ENCODE measurements at places on chromosomes 3 and 15.
A peak's percentile ranks its signal among the peaks of the same experiment; 100 is the strongest.

DNA sequence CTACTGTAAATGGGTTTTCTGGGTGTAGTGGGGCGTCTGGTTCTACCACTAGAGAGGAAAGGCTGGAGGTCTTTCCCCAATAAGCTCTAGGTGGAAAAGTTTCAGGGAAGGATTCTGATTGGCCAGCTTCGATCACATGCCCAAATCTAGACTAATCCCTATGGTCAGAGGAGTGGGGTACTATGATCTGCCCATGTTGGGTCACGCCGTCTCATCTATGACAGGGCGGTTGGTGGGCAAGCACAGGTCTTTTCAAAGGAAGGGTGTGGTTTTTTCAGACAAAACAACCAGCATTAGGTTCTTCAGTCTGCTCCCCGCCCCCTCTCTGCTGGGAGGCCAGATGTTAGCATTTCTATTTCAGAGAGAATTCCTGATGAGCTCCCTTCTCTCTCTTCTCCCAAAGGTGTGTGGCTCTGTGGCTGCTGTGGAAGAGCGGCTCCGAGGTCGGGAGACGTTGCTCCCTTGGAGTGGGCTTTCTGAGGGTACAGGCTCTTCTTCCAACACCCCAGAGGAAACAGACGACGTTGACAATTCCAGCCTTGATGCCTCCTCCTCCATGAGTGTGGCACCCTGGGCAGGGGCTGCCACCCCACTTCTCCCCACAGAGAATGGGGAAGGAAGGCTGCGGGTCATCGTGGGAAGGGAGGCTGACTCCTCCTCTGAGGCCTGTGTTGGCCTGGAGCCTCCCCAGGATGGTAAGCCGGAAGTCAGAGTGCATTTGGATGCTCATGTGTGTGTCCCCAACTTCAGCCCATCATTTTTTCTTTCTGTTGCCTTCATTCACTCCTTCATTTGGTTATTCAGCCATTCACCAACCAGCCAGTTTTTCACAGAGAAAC, 9.7 kb upstream of the TATDN2 start:
- no peak for DNase-seq

DNA sequence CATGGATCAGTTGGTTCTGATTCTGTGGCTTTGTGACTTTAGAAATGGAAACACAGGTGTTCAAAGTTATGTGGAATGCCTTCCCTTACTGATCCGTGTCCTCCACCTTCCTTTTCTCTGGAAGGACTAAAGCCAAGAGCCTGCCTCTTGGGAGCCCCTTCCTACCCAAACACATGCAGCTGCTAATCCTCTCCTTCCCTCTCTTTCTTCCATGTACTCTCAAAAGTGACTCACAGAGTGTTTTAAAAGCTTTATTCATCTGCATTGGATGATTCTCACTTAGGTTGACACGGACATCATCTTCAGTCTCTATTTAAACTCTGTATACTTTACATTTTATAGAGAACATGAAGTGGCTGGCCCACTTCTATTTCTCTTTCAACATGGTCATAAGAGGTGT, 856.5 kb upstream of the ARPP21 start:
- DNase-seq: no peak

- DNase-seq: no peak
Observed at GRCh38 chr15:74225928-74226327, 10.2 kb upstream of the CCDC33 start.

- no peak for DNase-seq
Observed at GRCh38 chr3:170363471-170363994, 6.0 kb downstream of the SKIL start.

DNA sequence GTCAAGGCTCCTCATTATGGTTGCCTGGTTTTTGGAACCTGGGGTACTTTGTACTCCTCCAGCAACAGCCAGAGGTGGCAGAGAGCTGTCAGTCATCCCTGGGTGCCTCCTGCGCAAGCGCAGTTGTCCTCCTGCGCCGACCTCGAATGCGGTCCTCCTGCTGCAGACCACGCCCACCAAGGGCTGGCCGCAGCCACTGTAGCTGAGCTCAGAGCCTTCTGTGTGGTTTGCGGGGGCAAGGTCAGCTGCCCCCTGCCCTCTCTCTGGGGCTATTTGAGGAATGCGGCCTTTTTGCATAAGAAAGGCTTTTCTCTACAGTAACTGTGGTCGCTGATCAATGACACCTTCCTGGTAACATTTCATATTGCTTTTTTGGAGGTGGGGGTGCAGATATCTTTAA, 131.3 kb upstream of the SNRPN start:
- DNase-seq: no peak

- DNase-seq: no peak
Observed at GRCh38 chr15:40256638-40257235, 17.9 kb downstream of the PAK6 start.

DNA sequence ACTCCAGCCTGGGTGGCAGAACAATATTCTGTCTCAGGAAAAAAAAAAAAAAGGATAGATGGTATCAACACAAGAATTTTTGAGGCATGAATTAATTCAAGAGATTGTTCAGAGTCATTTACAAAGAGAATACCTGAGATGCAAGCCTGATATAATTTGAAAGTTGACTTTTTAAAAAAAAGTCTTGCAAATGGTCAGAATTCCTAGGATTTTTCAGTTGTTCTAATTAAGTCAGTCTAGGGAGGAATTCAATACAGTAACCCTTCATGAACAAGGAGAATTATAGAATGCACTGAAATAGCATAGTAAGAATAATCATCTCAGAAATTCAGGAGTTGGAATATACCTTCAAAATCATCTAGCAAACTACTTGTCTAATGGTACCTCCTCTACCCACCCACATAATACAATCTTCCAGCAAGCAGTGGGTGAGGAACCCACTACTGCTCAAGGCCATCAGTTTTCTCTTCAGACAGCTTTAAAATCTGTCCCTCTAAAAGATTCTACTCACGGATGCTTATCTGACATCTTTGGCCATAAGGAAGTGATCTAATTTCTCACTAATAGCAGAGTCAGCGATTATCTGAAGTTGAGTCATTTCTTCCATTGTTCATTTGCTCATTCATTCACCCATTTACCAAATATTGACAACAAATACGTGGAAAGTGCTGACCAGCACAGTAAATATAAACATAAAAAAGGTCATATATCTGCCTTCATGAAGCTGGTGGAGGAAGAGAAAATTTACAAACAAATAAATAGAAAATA, 159.6 kb downstream of the GREM1 start:
- DNase-seq: no peak

- DNase-seq: no peak
Observed at GRCh38 chr15:29220852-29221251, 48.8 kb downstream of the NSMCE3 start.

DNA sequence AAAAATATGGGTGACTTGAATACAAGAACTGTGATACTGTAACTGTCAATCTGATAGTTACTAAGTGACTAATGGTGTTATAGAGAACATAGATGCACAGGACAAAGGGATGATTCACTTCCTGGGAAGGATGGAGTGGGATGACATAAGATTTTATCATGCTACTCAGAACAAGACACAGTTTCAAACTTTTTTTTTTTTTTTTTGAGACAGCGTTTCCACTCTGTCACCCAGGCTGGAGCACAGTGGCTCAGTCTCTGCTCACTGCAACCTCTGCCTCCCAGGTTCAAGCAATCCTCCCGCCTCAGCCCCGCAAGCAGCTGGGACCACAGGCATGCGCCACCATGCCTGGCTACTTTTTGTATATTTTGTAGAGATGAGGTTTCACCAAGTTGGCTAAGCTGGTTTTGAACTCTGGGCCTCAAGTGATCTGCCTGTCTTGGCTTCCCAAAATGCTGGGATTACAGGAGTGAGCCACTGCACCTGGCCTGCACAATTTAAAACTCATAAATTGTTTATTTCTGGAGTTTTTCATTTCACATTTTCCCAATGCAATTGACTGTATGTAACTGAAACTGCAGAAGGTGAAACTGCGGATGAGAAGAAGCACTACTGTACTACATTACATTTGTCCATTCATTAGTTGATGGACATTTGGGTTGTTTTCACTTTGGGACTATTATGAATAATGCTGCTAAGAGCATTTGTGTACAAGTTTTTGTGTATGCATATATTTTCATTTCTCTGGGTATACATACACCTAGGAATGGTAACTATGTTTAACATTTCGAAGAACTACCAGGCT, 40.6 kb downstream of the ADIPOQ start:
- peak; percentile 40 for DNase-seq

- peak; percentile 74 for DNase-seq
Observed at GRCh38 chr15:63212050-63213004, 22.9 kb downstream of the RAB8B start.

- DNase-seq: no peak
Observed at GRCh38 chr3:3817865-3818264, 18.6 kb downstream of the LRRN1 start.

GRCh38 chr3:185152410-185153170, at the start of gene C3orf70:
Gene C3orf70, minus strand, starts transcription at chr3:185153060. Its CDS starts 237 bp downstream, at chr3:185152823.
- DNase-seq: peak; percentile 58

- DNase-seq: peak; percentile 68
Observed at GRCh38 chr15:39942101-39942752, 8.3 kb downstream of the EIF2AK4 start.

DNA sequence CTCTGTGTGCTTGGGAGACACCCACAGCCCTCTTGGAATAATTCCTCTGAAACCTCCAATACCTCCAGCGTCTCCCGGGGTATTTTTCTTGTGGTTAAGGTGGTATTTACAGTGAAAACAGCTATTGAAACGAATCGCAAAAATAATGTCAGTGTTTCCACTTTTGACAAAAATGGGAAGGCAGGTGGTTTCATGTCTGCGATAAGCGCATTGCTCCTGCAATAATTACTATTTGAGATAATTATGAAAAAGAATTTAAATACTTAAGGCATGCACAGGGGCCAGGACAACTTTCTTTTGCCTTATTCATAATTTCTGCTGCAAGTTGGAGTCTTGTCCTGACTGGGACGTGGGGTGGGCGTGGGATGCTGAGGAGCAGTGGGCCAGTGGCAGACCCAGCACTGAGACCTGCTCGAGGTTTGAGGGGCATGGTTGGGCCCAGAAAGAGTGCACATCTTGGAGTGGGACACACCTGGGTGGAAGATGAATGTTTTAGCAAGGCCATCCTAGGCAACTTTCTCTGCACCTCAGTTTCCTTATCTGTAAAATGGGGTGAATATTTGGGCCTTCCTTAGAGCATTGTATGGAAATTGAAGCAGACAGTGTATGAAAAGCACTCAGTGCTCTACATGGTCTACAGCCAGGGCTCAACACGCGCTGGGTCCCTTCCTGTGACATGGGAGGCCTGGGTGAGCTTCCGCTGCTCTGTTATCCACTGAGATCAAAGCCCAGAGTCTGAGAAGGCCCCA, 110.5 kb downstream of the FBLN2 start:
- no peak for DNase-seq
